ENCODE measurements at places on chromosomes 3 and 15. TPM values are rescaled to one million over a fixed set of nuclear protein-coding genes. Genes with fewer than 3 reads are reported as not detected.
A peak's percentile ranks its signal among the peaks of the same experiment; 100 is the strongest.

WDR72 gene
- total RNA-seq: 0.13 TPM

- no peak for DNase-seq
These were observed 135.0 kb upstream of the PRICKLE2 start for GRCh38 chr3:64360280-64360679.

GRCh38 chr15:72358121-72358520 is 17.7 kb downstream of the HEXA start:
- no peak for DNase-seq

GRCh38 chr3:54042259-54042823 is 80.0 kb upstream of the CACNA2D3 start:
- no peak for DNase-seq

DNA sequence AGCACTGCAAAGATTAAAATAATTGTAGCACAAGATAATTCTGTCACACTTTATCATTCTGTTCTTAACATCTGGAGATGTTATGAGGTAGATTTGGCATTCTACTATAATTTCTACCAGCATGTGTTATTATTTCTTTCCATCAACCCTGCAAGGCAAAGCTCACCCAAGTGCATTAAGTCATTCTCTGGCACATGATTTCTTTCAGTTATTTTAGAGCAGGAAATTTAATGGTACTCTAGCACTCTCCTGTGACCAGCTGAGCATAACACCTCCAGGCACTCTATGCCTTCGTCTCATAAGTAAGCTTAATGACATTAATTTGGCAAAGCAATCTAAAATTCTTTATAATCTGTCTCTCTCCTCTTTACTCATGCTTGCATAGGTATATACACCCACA is 300.2 kb upstream of the GPR149 start:
- no peak for DNase-seq

DNA sequence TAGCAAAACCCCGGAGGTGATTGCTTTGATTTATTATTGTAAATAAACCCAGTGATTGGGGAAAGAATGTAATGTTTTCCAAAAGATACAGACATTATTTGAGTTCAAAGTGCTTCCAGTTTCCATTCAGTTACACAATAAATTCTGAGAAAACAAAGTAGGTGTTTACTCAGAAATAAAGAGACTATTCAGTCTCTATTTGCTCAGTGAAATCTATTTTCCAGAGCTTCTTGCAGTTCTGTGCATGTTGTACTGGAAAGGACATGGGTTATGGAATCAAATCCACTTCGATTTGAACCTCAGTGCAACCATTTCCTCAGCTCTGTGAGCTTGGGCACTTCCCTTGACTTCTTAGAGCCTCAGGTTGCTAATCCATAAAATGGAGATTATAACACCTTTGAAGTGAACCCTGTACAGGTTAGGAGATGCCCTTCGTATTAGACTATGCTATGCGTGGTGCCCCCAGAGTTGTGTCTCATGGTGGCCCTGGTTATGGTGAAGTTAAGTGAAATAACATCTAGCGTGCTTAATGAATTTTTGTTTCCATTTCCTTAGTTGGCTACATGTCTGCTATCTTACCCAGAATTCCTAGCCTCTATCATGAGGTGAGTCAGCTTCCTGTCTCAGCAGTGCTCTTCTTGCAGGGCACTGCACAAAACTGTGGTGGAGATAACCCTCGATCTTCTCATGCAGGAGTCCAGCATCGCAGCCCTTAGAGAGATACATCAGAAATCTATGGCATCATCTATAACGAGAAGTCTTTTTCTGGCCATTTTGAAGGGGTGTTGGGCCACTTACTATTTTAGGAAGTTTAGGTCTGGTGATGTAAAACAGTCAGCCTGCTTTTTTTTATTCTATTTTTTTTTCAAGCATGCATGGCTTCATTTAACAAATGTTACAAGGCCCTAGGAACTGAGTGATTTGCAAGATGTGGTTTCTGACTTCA is 97.7 kb downstream of the RPL39L start:
- no peak for DNase-seq

GOLGA8G gene
- not detected for total RNA-seq

- DNase-seq: no peak
These were observed 187.2 kb downstream of the CLSTN2 start for GRCh38 chr3:140122183-140122582.

DNA sequence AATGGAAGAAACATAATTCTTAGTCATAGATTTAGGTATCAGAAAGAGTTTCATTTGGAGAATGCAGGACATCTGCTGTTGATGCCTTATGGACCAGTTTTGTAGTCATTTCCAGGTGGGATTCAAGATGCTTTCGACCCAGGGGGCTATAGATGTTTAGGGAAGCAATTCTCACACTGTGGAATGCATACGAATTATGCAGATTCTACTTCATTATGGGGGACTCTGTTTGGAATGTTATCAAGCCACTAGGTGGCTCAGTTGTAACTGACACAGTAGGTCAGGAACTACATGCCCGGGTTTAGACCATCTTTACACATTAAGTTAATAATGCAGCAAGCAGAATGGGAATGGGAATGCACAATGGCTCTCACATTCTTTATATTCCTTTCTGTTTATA is 1359.8 kb downstream of the ZPLD1 start:
- DNase-seq: no peak

TMC3 gene
- total RNA-seq: not detected

GRCh38 chr15:42503825-42504224 is 8.4 kb downstream of the SNAP23 start:
- DNase-seq: no peak

RTP1 gene
- total RNA-seq: not detected

- no peak for DNase-seq
These were observed 65.6 kb downstream of the ATP1B3 start for GRCh38 chr3:141942006-141942405.

DNA sequence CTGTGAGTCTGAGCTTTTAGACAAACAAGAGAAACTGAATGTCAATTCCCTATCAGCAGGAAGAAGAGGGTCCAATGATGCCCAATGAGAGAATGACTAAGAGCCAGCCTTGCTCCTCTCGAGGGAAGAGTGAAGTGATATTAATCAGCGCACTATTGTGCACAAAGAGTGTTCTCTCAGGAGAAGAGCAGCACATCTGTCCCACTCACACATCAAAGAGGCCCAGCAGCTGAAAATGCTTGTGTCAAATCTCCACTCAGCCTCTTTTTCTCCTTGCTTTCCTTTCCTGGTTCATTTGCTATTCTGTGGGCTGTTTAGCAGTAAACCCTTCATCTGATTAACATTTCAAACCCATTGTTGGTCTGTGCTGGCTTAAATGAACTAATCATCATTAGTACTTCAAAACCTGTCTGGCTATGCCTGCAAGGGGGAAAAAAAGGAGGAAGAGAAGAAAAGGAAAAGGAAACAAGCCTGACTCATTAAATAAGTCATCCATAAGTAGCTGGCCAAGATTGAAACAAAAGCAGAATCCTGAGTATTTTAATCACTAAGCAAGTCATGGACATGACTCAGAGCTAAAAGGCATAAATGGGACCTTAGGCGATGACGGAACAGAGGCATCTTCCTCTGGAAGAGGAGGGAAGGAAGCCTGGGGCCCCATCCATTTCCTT is 912.7 kb downstream of the TUSC7 start:
- no peak for DNase-seq

SNURF gene
- total RNA-seq: 58.2 TPM

GRCh38 chr3:190586631-190587011 is 72.7 kb downstream of the IL1RAP start:
- no peak for DNase-seq

DNA sequence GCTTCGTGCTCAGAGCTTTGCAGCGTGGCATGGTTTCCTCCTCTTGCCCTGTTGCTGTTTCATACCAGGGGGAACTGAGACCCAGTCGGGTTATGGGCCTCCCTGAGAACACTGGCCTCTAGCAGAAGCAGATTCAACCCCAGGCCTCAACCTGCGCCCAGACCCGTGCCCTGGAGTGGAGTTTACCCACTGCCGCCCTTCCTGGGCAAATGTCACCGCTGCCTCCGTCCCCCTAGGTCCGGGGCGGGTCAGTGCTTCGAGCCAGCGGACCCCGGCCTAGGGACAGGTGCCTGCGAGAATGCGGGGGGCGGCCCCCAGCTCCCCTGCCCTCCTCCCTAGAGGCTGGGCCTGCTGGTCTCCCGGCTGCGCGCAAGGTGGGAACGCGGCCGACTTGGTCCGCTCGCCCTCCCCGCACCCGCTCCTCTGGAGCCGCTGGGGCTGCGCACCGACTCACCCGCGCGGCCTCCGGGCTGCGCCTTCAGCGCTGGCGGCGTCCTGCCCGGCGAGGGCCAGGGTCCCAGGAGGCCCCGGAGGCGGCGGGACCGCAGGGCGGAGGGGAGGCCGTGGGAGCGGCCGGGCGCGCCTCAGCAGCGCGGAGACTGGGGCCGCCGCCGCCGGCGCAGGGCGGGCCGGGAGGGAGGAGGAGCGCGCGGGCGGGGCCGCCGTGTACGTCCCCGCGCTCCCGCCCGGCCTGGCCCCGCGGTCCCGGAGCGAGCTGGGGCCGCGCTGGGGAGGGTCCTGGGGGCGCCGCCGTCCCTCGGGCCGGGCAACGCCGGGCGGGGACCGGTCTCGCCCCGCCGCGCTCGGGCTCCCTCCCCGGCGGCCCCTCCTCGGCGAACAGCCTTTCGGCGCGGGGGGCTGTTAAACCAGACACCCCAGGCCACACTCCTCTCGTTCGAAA is at the start of gene PIGZ:
Gene PIGZ, minus strand, starts transcription at position 601 of the 901 bp plus-strand sequence. CDS start 16,802 bp downstream, outside the sequence.
- peak; percentile 69 for DNase-seq

PLA1A gene
- total RNA-seq: 1.6 TPM

A4GNT gene
- total RNA-seq: not detected

- DNase-seq: no peak
These were observed 130.3 kb downstream of the DLG1 start for GRCh38 chr3:197168063-197168462.

DNA sequence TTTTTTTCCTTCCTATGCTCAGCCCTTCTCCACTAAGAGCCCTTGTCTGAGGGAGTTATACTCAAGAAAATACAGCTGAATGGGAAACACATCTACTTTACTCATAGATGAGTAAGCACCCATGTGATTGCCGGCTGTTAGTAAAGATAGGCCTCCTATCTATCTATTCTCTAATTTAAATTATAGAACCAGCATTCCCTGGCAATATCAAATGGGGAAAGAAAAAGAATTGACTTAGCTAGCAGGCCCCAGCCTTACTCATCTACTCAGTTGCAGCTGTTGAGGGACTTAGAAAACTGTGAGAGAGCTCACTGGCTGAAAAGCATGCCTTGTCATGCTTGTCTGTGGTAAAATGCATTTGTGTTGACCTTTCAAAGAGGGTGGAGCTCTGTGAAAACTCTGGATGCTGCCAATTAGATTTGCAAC is 116.9 kb upstream of the LRRFIP2 start:
- no peak for DNase-seq

BFSP2 gene
- total RNA-seq: not detected

GRCh38 chr15:99961011-99961441 is 227.8 kb upstream of the LYSMD4 start:
- no peak for DNase-seq

DNA sequence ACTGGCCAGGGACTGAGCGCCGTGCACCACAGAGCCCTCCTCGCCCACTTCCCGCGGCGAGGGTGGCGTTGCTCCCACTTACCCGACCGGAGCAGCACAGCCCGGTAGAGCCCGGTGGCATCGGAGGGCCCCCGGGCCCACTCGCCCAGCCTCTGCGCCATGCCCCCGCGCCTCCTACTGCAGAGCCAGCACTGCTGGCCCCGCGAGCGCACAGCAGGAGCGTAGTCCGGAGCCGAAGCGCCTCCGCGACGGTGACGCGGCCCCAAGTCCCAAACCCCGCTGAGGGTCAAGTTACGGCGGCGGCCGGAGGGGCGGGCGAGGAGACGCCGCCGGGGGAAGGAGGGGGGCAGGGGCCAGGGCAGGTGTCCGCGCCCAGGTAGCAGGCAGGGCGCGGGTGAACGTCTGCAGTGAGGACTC is 9.6 kb upstream of the FAM107A start:
- DNase-seq: no peak

DNA sequence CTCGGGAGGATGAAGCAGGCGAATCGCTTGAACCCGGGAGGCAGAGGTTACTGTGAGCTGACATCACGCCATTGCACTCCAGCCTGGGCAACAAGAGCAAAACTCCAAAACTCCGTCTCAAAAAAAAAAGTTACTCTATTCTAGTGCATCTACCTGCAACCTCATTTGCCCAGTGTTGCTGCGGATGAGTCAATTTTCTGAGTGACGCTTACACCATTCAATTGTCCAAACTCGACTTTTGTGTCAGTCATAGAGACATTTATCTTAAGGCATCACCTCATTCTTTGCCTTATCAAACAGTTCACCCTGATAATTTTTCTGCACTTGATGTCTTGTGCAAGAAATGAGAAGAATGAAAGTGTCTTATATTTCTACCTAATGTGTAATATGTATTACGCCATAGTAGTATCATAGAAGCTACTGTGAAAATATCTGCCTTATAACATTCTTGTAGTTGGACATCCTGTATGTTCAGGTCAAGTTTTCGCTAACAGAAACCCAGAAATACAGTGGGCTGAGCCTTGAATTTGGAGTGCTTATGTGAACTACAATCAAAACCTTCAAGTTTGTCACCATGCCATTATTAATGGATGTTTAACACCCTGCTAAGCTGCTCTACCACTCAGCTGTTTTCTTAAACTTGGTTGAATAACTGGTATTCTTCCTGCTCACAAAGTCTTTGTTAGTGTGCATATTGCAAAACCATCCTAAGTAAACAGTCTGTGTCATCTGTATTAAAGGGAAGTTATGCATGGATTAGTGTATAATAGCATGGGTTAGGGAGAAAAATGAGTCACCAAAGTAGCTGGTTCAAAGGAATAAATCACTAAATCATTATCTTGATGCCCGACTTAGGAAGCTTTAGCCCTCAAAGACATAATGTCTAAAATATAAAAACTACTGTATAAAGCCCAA is 531.0 kb upstream of the NR2F2 start:
- no peak for DNase-seq

MRAS gene
- 368 TPM for total RNA-seq

GRCh38 chr3:45479621-45480035 is 91.3 kb downstream of the LARS2 start:
- DNase-seq: no peak

- no peak for DNase-seq
These were observed 169.3 kb downstream of the PTPRG start for GRCh38 chr3:61730577-61731231.

GNAT1 gene
- total RNA-seq: not detected

DNA sequence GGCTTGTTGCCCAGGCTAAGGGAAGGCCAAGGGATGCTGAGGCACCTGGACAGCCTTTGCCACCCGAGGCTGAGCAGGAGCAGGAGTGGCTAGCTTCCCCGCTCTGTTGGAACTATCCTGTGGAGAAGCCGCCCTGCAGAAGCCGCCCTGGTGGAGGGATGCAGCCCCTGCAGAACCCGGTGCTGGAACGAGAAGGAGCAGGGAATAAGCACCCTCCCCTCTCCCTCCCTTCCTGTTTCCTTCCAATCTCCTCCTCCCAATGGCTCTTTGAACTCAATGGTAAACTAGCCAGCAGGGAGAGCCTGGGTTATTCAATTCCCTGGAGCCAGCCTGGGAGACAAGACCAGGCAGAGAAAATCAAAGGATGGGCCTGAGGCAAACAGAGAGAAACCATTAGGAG is 11.8 kb upstream of the HRG start:
- no peak for DNase-seq
